ENCODE measurements at places on chromosomes 6 and 20. TPM values are rescaled to one million over a fixed set of nuclear protein-coding genes. Genes with fewer than 3 reads are reported as not detected.
A peak's percentile ranks its signal among the peaks of the same experiment; 100 is the strongest.

DNA sequence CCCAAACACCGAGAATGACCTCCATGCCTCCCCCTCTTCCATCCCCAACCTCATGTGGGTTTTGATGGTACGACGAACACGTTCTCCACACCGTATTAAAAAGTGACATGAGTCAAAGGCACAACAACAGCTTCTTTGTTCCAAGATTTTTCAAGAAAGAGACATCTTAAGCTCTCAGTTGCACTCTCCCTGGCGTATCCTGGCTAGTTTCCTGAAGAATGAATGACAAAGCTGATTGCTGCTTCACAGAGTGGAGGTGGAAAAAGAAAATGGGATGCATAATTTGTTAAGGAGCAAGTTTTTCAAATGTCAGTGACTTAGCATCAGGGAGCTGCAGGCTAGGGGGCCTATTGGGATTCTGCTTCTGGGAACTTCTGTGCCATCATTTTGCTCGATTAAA, 95.5 kb downstream of the STK35 start:
- DNase-seq: no peak

DNA sequence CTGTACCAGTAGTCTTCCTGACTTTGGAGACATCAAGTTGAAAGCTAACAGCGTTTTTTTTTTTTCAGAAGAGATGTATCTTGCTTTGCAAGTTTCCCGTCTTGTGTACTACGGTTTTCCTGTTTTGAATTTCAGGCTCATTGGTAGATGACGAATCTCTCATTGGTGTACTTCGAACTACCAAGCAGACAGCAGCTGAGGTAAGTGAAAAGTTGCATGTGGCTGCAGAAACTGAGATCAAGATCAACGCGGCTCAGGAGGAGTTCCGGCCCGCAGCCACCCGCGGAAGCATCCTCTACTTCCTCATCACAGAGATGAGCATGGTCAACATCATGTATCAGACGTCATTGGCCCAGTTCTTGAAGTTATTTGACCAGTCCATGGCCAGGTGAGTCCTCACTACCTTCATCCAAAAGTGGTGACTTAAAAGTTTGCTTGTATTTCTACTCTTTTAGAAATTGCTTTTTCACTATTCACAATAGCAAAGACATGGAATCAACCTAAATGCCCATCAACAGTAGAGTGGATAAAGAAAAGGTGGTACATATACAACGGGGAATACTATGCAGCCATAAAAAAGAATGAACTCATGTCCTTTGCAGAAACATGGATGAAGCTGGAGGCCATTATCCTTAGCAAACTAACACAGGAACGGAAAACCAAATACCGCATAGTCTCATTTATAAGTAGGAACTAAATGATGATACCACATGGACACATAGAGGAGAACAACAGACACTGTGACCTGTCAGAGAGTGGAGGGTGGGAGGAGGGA, 110.6 kb upstream of the GLP1R start:
- no peak for DNase-seq

DNA sequence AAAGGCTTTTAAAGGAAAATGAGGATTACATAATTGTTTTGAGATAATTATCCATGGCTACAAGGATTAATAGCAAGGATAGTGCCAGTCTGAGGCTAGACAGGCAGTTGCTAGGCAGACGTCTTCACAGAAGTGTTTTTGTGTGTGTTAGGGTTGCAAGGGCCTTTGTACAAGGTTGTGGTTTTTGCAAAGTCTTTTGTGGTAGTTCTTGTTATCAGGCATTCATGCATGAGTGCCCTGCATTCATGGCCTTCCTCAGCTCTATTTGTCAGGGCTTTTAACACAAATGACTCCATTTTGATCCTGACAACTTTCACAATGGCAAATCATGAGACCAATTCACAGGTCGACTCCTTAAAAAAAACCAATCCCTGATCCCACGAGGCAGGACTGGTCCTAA, 68.1 kb upstream of the TXNDC5 start:
- no peak for DNase-seq

GRCh38 chr6:97654674-97655073, 371.7 kb upstream of the MMS22L start:
- no peak for DNase-seq

DNA sequence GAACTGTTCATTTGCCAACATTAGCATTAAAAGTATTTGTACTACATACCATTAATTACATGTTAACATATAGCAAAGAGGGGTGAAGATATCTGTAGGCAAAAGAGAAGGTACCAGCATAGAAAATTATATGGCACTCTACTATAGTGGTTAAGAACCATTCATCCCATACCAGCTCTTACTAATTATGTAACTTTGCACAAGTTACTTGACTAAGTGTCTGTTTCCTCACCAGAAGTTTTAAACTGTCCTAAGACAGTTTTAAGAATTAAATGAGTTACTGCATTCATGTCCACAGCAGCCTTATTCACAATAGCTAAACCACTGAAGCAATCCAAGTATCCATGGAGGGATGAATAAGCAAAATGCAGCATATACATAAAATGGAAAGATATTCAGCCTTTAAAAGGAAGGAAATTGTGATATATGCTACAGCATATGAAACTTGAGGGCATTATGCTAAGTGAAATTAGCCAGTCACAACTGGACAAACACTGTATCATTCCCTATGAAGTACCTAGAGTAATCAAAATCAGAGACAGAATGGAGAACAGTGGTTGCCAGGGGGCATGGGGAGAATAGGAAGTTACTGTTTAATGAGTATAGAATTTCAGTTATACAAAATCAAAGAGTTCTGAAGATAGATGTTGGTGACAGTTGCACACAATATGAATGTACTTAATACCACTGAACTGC, 98.9 kb downstream of the RNGTT start:
- no peak for DNase-seq

DNA sequence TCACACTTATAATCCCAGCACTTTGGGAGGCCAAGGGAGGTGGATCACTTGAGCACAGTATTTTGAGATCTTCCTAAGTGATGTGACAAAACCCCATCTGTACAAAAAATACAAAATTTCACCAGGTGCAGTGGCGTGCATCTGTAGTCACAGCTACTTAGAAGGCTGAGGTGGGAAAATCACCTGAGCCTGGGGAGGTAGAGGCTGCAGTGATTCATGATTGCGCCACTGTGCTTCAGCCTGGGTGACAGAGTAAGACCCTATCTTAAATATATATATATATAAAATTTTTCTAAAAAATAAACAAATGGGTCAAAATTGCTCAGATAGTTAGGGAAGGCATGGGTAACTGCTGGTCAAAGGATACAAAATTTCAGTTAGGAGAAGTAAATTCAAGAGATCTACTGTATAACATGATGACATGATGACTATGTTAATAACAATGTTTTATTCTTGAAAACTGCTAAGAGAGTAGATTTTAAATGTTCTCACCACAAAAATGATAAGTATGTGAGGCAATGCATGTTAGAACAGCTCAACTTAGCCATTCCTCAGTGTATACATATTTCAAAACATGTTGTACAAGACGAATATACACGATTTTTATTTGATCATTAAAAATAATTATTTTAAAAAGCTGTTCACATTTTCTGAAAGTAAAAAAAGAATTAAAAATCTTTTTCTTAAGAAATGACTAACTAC, 24.4 kb downstream of the TBC1D32 start:
- no peak for DNase-seq

GRCh38 chr20:63057171-63058117, 50.7 kb upstream of the BHLHE23 start:
- DNase-seq: no peak

GRCh38 chr6:107598091-107598490, 108.2 kb downstream of the SOBP start:
- DNase-seq: no peak

- no peak for DNase-seq
Measured at GRCh38 chr20:24502661-24503060, 33.2 kb downstream of the SYNDIG1 start.

Gene MUCL3
- not detected for total RNA-seq

- DNase-seq: no peak
Measured at GRCh38 chr6:41065550-41066026, 6.6 kb downstream of the OARD1 start.

GRCh38 chr6:117451671-117452070, 25.9 kb upstream of the ROS1 start:
- no peak for DNase-seq

Gene NFATC2
- total RNA-seq: 22.5 TPM

DNA sequence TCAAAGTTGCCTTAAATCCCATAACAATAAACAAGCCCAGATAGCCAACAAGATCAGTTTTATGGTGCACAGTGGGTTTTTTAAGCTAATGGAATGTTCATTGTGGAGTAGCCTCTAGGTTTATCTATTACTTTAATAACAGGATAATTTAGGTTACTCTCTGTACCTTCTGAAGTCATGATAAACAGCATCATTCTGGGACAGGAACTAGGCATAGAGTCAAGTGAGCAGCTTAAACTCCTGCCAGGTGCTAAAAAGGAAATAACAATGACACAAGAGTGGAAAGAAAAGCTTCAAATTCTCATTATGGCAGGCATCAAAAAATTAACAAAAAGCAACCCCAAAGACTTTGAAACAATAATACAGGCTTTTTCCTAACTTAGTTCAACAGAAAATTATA, 228.8 kb downstream of the HACE1 start:
- no peak for DNase-seq

Gene LY6G6F
- not detected for total RNA-seq

DNA sequence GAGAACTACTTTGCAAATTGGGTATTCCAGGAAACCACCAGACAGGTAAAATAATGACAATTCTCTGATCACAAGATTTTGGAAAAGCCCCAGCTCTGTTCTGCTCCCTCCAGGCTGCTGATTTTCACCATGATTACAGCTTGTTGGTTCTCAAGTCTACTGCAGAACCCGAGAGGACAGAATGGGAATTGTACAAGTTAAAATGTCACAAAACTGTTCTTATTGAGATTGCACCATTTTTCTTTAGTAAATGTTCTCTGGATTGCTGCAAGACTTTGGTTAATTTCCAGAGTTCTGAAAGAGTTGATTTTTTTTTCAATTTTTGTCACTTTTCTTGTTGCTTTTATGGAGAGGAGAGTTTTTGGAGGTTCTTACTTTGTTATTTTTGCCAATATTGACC, 27.1 kb upstream of the HLA-DOA start:
- DNase-seq: no peak

DNA sequence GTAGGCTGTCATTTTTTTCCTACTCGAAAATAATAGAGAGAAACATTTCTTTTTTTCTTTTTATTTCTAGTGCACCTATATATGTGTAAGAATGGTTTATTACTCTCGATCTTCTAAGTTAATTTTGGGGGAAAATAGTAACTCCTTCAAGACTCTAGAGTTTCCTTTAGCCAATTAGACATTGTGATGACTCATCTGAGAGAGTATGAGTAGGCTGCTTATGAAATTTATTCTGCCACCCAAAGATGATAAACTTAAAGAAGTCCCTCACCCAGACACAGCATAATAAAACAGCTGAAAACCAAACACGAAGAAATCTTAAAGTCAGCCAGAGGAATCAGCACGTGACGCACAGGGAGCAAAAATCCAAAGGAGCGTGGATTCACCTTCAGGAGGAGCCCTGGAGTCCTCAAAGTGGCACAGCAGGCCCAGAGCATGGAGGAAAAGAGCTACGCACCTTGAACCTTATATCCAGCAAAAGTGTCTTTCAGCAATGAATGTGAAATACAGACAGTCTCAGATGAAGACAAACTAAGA, 81.9 kb downstream of the ERMARD start:
- DNase-seq: no peak

Gene ADNP
- 40.1 TPM for total RNA-seq

Gene FAM217A
- total RNA-seq: not detected

GRCh38 chr6:136035378-136036070, 184.0 kb downstream of the PDE7B start:
- no peak for DNase-seq

Gene CGA
- total RNA-seq: not detected

Gene CST7
- not detected for total RNA-seq

DNA sequence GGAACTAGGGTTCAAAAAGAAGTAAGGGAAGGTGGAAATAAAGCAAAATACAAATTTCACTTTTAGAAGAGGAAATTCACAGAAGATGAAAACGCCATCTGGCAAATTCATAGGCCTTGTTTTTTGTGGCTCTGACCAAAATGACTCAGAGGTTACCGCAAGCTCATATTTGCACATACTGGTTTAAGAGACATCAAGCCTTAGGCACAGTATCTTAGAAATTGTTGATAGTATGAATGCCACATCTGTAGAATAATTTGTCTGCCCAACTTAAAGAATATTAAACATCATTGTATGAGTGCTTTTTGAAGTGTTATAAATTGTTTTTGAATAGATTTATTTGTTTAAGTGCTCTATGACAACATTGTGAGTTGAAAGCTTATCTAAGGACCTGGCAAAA, 10.6 kb downstream of the TAAR1 start:
- no peak for DNase-seq

DNA sequence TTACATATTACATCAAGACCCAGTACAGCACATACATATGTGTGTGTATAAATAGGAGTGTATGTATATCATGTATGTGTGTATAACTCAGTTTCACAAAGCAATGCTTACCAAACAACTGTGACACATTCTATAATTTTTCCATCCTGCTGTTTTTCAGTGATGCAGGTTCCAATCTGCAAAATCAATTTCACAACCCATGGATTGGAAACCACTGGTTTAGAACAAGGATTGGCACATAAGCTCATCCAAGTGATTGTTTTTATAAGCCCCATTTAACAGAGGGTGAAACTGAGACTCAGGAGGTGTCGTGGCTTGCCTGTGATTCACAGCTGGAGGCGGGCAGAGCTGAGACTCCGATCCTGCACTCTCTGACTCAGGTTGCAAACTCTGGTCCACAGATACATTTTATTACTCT, 158.2 kb downstream of the ZMYND8 start:
- no peak for DNase-seq

DNA sequence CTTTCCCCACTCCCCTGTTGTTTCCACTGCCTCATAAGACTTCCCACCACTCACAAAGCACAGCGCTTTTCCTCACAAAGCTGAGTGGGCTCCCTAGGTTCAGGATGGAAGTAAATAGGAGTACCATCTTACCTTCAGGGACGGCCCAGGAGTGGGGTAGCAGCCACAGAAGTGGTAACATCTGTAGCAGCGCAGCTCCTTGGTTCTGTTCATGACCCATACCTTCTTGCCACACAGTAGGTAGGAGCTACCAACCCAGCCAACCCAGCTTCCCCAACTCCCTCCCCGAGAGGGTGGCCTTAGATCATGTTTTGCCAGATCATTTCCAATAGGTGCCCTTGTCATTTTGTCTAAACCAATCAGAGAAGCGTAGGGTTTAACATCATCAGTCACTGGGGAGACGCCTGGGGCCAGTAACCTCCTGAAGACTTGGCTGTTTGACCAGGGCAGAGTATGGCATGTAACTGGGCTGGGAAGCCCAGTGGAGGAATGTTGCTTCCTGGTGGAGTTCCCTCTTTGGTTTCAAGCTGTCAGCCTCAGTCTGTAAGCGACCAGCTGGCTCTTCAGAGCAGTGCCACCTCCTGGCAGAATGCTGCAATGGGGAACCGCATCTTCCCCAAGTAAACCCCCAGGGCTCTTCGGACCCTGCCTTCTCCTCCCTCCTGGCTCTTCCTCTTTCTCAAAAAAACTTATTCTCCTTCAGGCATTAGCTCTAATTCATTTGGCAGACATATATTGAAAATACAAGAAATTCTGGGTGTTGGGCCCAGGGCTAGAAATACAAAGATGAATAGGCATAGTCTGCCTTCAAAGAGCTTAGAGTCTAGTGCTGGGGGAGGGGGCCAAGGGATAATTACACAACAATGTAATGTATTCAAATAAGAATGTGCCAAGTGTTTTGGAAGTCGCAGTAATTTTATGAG, at the start of gene HLA-DMA:
Gene HLA-DMA (minus strand): TSS at position 281 of the 923 bp plus-strand sequence. CDS start 61 bp downstream, at position 220.
- DNase-seq: peak; percentile 98

Gene PLCB4
- total RNA-seq: not detected

- DNase-seq: no peak
Measured at GRCh38 chr20:62427172-62428001, at the start of gene RBBP8NL. Gene RBBP8NL, minus strand, starts transcription at chr20:62427539. Its CDS starts 7,892 bp downstream, at chr20:62419647.

Gene FOXQ1
- total RNA-seq: not detected
